ENCODE measurements at places on chromosomes 16 and 17.

- no peak for DNase-seq
These were observed 32.5 kb upstream of the SMIM36 start for GRCh38 chr17:55543709-55544108.

- DNase-seq, result no peak
These were observed 50.1 kb downstream of the PECAM1 start for GRCh38 chr17:64340557-64340956.

- no peak for DNase-seq
These were observed at the start of gene IGF2BP1 for GRCh38 chr17:48997103-48997826. IGF2BP1 (plus strand) TSS chr17:48997385; CDS start chr17:48997746, 361 bp downstream.

DNA sequence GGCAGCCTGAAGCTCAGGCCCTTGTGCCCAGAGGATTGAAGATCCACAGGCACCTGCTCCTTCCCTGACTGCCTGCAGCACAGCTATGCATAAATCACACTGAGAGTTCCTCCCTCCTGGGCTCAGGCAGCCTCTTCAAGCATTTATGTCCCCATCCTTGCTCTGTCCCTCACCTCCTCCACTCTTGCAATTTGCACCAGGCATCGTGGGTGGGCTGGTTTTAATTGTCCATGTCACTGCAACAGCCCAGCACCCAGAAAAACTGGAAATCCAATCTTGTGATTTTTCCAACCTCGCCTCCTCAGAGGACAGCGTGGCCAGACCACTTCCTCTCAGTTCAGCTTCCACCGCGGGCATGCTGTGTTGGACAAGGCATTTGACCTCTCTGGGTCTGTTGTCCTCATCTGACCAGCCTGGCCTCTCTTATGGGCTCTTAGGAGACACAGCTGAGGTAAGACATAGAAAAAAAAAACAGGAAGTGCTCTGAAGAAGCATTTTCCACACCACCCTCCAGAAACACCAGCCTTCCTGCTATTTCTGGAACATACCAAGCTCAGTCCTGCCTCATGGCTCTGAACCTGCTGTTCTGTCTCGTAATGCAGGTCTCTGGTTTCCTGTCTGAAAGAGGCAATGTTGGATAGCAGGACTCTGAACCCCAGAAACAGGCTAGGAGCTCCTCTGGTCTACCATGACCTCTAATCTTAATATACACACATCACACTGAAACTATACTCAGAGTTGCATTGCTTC, 8.3 kb downstream of the TMEM114 start:
- no peak for DNase-seq

DNA sequence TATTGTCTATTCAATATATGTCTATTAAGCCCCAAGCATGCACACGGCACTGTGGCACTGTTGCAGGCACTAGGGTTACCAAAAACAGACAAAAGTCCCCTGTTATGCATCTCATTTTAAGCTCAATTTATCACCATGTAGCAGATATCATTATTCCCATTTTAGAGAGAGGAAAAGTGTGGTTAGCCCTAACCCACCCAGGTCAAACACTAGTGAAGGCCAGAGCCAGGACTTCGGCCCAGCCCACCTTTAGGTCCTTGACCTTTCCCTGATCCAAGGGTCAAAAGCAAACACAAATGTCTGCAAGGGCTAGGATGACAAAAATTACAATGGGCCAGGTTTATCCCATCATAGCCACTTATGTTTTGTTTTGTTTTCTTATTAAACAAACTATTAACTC, 130.3 kb upstream of the NUDT7 start:
- no peak for DNase-seq

Measured in NCI-H1092 treated with DMSO at 0.1 percent for 48 hours (cell line).